Activated T-cell treated with anti-CD3 and anti-CD28 coated beads for 24 hours (primary cell): ENCODE measurements at places on chromosomes 2 and 18.

GRCh38 chr2:113200236-113200635 is 26.5 kb downstream of the PSD4 start:
- DNase-seq, result no peak

DNA sequence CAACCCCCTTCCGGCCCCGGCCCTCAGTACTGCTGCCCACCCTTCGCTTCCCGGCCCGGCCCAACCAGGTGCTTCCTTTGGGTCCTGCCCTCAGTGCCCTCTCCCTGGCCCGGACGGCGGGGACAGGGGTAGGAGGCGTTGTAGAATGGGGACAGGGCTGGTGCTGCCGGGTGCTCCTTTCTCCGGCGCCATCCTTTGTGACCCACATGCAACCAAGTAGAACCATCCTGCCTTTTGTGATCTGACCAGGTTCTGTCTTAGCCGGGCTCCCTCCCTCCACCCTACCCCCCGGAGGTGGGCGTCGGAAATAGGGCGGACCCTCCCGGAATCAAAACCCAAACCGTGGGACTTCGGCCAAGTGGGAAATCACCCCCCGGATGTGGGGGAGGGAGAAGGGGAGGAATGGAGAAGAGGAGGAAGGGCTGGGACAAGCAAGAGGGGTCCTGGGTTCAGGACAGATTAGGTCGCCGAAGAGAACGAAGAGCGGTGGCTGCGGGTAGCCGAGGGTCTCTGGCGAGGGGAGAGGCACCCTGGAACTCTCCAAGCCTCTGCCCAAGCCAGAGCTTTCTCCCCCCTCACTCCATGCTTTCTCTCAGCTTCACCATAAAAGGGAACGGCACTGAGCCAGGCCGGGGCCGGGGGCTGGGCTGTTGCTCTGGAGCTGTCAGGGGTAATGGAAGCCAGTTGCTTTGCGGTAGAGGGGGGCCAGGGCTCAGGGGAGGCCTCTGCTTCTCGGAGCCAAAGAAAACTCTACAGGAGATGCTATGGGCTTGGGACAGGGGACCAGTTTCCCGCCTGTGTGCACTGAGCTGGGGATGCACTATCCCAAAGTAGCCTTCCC is 756 bp upstream of the OST4 start:
- peak; percentile 12 for DNase-seq

GRCh38 chr2:233326500-233326899 is 18.9 kb downstream of the SAG start:
- DNase-seq, result no peak

DNA sequence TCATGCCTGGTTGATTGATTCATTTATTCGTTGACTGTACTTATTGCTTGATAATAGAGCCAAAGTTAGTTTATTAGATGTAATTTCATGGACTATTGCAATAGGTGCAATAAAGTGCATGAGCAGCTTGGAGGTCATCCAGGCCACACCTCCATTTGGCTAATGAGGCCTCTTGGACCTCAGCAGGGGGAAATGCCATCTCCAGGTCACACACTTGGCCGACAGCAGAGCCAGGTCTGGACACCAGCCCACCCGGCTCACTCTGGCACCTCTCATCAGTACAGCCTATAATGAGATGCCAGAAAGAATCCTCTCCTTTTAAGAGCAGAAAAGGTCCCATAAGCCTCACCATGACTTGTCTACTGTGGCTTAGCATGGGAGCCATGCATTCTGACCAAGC is 71.2 kb upstream of the AFF3 start:
- no peak for DNase-seq

- DNase-seq, result no peak
Observed at GRCh38 chr18:62287781-62288664, 37.1 kb upstream of the TNFRSF11A start.

- DNase-seq, result no peak
Observed at GRCh38 chr2:163345795-163346573, 389.8 kb downstream of the FIGN start.

- no peak for DNase-seq
Observed at GRCh38 chr18:13221869-13222855, 3.6 kb downstream of the LDLRAD4 start.

DNA sequence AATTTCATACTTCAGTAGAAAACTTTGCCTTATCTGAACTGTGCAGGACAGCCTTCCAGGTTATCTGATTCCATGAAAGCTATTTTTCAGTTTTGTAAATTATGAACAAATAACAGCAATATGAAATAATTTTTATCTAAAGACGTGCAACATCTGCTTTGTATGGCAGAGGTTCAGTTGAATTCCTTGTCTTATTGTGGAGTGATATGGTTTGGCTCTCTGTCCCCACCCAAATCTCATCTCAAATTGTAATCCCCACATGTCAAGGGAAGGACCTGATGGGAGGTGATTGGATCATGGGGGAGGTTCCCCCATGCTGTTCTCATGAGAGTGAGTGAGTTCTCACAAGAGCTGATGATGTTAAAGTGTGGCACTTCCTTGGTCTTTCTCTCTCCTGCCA is 18.1 kb upstream of the RPIA start:
- DNase-seq, result no peak

DNA sequence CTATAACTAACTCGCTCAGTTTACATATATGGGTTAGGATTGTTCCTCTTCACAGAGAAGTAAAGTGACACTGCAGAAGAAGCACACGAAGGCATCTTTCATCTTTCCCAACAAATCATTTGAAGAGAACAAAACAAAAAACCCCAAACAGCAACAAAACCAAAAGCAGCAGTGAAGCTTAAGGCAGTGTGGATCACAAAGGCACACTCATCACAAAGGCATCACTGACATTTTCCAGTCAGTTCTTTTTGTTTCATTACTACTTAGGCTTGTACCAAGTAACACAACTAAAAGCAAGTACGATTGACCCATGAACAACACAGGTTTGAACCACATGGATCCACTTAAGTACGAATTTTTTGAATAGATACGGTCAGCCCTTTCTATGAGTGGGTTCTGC is 75.7 kb downstream of the RNF152 start:
- no peak for DNase-seq

DNA sequence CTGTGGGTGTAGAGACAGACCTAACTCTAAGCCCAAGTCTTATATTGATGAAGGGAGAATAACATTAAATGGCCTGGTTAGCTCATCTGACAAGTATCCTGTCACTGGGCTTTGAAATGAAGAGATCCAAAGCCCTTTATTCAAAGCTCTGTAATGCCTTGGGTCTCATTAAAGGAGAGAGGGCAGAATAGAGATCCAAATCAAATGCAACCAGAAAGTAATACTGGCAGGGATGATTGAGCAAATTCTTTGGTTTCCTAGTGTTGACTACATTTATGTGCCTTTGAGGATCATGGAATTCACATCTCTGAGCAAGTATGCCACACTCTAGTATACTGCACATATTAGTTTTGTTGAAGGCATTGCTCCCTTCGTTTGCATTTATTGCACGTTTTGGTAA is 147.9 kb upstream of the CAVIN2 start:
- no peak for DNase-seq

GRCh38 chr18:69205925-69206324 is 194.8 kb upstream of the DOK6 start:
- no peak for DNase-seq

DNA sequence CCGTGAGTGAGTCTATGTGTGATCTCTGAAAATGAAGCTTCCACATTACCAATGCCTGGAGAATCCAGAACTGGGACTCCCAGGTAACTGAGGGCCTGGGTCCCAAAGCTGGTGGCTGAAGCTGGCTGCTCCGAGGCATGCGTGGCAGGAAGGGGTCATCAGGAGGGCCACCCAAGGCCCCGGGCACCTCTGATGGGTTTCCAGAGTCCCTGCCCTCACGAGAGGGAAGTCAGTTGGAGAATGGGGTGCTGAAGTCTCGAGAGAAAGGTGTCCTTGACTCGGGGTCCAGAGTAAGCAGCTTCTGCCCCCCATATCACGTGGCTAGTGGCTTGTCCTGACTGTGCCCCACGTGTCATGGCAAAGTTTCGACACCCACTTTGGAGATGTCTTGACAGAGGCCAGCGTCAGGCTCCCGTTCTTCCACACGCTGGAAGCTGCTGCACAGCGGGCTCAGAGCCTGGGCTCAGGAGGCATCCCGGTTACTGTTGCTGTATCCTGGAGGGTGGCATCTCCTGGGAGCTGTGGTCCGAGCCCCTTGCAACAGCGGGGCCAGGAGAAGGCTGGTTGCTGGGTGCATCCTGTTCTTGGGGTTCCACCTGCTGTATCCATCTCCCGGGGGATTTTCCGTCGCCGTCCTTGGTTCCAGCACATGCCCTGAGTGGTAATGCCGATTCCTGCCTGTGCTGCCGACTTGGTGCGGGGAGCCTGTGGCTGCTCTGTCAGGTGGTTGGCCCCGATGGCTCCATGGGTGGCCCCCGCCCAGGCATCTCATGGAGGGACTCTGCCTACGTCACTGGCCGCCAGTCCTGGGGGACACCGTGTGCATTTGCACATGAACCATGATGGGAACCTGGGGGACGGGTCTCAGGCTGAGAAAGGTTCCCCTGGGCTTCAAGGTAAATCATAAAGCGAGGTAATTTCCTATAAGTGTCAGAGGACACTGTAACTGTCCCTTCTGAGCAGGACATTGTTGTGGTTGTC is 183.3 kb upstream of the HDAC4 start:
- no peak for DNase-seq

- DNase-seq, result no peak
Observed at GRCh38 chr2:45282646-45283045, 273.4 kb upstream of the SIX2 start.

DNA sequence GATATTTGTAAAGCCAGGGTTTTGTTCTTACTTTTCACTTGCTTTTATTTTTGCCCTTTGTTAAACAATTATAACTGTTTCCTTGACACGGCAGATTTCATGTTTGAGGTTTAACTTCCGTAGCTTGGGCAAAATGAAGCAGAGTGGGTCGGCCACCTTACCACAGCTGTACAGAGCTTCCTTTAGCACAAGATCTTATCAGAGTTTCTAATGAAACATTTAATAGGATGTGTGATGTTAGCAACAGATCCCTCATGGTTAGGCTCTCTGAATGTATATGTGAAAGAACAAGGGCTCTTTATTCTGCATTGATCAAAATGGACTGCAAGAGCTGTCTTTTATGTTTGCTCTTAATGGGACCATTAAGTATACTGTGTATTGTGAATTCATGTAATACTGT is 22.3 kb downstream of the RNF125 start:
- DNase-seq, result peak; percentile 31

- no peak for DNase-seq
Observed at GRCh38 chr2:191701029-191701428, 23.1 kb downstream of the NABP1 start.

GRCh38 chr2:109282360-109282759 is 153.4 kb downstream of the SH3RF3 start:
- no peak for DNase-seq

- DNase-seq, result no peak
Observed at GRCh38 chr2:1360557-1361250, 52.6 kb upstream of the TPO start.

DNA sequence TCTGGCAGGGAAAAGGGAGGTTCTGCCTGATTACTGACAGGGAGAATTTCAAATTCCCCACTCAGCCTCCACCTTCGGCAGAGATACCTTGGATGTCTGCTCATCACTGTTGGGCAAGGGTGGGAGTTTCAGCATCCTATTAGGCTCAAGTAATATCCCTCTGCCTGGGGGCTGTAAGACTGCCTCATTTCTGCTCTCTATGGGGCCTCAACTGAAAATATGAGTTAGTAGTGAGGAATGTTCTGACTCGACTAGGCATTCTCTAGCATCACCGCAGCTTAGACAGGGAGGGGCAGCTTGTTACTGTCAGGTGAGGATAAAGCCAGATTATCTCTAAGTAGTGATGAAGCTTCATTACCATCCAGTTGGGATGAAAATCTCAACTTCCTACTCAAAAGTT is 87.7 kb upstream of the LRP1B start:
- no peak for DNase-seq

GRCh38 chr2:16763493-16763899 is 97.9 kb upstream of the CYRIA start:
- no peak for DNase-seq
